ENCODE measurements at places on chromosomes 4 and X. TPM values are rescaled to one million over a fixed set of nuclear protein-coding genes. Genes with fewer than 3 reads are reported as not detected.

PRDX4 gene
- 54.2 TPM for total RNA-seq

CLDN22 gene
- total RNA-seq: not detected

ERCC6L gene
- 0.16 TPM for total RNA-seq

BTK gene
- 6.4 TPM for total RNA-seq

CLNK gene
- not detected for total RNA-seq

REELD1 gene
- not detected for total RNA-seq

SEPSECS gene
- total RNA-seq: 8.6 TPM

CXorf49 gene
- total RNA-seq: not detected

GRCh38 chr4:55763996-55764395 is 55.6 kb upstream of the EXOC1L start:
- DNase-seq: no peak

DNA sequence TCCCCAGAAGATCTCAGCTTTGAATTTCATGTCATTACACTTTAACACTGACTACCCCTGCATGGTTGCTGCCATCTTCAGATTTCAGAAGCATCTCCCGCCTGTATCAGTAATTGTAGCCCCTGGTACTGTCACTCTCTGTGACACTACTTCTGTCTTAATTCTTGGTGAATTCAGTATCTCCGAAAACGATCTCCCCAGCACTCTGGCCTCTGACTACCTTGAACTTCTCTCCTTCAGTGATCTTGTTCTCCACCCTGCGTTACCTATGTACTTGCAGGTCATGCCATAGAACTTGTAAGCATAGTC is 53.8 kb upstream of the ABCG2 start:
- DNase-seq: no peak

GRCh38 chr4:128528793-128529553 is 241.4 kb upstream of the PGRMC2 start:
- DNase-seq: no peak

GRCh38 chr4:18033111-18034085 is 11.8 kb upstream of the LCORL start:
- DNase-seq: no peak

DNA sequence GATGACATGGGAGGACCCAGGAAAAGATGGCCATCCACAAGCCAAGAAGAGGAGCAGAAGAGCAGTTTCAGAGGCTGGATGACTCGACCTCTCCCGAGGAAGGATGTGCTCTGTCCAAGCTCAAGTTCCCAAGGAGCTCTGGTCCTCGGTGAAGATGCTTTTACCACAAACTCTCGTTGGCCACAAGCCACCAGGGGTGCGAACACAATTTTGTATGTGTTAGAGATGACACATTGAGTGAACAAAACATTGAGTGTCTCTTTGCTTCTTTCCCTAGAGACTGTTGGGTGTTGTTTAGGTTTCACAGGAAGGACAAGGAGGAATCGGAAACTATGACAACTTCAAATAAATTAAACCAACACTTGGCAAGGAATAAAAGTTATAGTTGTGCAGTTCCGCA is 26.3 kb downstream of the FGFBP1 start:
- no peak for DNase-seq

GRCh38 chr4:797066-797465 is 28.9 kb downstream of the CPLX1 start:
- no peak for DNase-seq

DNA sequence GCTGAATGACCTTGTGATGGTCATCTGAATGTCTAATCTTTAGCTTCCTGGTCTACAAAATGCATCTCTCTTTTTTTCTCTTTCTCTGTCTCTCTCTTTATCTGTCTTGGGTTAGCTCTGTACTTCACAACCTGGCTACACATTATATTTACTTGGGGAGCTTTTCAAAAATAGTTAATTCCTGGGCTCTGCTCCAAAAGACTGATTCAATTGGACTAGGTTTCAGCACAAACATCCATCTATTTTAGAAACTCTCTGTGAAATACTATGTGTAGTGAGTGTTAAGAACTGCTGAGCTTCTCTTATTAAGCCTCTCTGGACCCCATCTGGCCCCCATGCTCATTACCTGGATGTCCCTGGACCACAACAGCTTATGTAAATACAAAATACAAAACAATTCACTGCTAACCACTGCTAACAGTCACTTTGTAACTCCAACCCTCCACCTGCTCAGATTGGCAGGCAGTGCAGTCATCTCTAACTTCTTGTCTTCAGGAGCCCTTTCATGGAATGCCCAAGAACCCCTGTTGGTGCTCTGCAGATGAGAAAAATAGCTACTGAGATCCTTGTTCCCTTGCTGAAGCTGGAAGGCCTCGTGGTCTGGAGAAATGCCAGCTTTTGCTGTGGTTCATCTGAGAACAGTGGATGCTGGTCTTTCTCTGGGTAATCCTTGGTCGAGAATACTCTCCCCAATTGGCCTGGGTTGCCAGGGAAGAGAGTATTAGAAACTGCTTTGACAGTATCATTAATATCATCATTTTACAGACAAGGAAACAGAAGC is 14.8 kb upstream of the BOD1L1 start:
- peak; percentile 63 for DNase-seq

DNA sequence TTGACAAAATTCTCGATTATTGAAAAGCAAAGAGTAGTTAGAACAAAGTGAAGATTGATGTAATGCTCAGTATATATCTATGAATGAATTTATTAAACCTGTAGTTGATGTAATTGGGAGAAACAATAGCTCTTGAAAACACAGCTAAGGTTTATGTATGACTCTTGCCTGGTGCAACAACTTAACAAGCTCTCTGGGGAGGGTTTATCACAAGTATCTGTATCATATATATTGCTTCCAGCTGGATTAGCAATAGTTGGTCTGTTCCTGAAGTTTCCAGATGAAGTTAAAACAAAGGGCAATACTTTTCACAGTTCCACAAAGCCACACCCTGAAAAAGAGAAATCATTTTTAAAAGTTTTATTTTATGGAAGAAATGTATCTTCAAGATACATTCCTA is 91.4 kb downstream of the ARSJ start:
- DNase-seq: no peak

Data from sigmoid colon (tissue), 7 donors.